ENCODE measurements at places on chromosomes 3 and 15. TPM values are rescaled to one million over a fixed set of nuclear protein-coding genes. Genes with fewer than 3 reads are reported as not detected.

The JMJD7 gene
- polyA plus RNA-seq = 25.5 TPM

GRCh38 chr3:117303443-117303842 is 593.9 kb downstream of the TUSC7 start:
- no peak for DNase-seq

GRCh38 chr15:74844319-74845207 is 1.6 kb upstream of the ULK3 start:
- no peak for DNase-seq

GRCh38 chr3:158333736-158334135 is 223.8 kb downstream of the RSRC1 start:
- DNase-seq = no peak

DNA sequence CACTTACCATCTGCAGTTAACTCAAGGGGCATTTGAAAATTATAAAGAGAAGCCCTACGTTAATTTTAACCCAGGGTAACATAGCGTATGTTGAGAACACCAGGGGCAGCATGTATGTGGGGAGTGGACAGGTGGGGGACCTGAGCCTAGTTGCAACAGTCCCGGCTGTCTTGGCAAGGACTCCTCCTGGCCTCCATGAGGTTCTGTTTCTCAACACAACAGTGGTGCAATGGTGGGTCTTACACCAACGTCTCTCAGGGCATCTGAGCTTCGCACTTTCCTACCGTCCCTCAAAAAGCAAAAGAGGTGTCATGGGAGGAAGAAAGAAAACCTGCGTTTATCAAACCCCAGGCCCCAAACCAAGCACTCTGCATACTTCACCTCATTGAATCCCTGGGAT is 50.6 kb downstream of the MGLL start:
- no peak for DNase-seq

GRCh38 chr3:88282528-88283241 is 132.9 kb downstream of the C3orf38 start:
- DNase-seq = no peak

- no peak for DNase-seq
Observed at GRCh38 chr3:171810629-171811294, 479 bp upstream of the PLD1 start.

GRCh38 chr3:64687781-64688604 is at the start of gene ADAMTS9:
TSS of gene ADAMTS9 (minus strand) at chr3:64688000. CDS start at chr3:64687657, 343 bp downstream.
- no peak for DNase-seq

DNA sequence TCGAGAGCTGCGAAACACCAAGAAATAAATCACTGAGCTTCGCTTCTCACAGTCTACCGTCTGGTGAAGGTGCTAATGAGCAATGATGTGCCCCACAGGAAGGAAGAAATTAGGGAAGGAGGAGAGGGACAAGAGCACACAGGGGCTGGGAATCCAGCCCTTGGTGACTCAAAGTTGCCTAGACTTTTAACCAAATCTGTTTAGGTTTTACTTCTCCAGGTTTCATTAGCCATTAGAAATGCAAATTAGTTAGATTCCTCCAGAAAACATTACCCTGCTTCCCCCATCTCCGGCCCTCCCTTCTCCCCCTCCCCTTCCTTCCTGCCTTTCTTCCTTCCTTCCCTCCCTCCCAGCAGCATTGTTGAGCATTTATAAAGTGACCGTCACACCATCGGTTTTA is 59.3 kb upstream of the UBE2E1 start:
- no peak for DNase-seq

DNA sequence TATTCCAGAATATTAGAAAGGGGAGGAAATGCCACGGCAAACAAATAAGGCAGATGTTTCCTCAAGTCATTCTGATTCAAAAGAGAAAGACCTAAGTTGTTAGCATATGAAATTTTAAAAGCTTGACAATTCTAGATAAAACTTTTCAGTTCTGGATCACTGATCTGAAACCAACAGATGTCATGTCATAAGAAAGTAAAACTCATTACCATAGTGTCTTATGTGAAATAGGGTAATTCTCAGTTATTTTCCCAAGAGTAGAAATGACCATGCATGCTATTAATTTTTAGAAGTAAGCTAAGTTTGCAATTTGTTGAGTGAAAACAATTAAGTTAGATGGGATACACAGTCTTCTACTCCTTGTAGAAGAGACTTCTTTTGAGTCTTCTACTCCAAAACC is 630.3 kb downstream of the NAALADL2 start:
- DNase-seq = no peak

All from CD8-positive, alpha-beta memory T cell (primary cell).